ENCODE measurements at places on chromosomes 4 and X.

DNA sequence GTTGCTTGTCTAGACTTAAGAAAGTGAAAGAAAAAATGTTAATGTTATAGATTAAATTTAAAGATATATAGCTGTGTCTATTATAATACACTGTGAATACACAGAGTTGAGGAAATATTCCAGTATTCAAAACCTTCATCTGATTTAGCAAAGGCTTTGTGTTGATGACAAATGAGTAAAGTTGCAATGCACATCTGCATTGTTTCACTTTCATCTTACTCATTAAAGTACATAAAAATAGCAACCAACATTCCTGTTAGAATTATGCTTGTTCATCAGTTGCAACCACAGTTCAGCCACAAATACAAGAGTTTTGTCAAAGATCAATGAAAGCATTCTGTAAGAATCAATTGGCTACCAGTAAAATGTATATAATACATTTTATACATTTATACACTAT is 346.4 kb upstream of the SLC7A11 start:
- DNase-seq, result no peak

DNA sequence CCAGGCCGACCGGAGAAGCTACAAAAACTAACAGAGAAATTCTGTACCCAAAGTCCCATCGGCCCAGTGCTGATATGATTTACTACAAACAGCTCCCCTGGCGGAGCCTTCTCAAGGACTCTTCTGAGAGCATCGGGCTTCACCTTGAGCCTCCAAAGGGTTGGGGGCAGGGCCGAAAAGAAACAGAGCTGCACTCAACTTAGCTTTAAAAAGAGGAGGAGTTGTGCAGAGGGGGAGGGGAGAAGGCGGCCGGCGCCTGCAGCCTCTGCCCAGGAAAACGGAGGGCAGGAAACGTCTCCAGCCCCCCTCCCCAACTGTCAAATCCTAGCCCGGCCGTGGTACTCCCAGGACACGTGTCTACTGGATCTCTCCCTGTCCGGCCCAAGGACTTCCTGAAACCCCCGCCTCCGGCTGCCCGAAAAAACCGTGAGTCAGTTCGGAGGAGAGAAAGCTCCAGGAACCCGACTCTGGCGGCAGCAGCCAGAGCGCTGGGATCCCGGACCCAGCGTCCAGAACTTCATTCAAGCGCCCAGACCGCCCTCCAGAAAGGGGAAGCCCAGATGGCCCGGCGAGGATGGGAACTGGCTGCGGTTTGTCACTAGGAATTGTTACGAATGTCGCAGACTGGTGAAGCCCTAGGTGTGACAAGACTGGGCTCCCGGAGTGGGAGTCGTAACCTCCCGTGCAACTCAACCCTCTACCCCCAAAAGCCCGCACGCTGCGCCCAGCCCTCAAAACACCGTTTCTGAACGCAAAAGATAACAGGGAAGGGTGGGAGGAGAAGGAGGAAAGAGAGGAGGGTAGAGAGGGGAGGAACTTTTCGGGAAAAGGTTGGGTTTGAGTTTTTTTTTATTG is 973 bp downstream of the ADAMTS3 start:
- peak; percentile 96 for DNase-seq

DNA sequence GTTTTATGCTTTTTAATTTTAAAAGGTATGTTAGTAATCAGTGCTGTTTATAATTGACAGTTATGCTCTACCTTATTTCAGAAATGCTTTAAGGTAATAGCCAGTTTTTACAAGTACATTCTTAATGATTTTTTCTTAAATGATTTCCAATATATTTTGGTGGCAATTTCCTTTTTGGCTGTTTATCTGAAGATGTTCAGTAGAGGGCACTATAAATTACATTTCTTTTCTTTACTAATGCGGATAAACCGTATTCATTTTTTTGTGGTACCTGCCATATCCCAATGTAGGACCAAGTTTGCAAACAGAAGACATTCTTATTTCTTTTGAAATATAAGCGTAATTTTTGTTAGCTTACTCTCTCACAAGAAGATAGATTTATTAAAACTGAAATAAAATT is 65.4 kb downstream of the CCKAR start:
- no peak for DNase-seq

DNA sequence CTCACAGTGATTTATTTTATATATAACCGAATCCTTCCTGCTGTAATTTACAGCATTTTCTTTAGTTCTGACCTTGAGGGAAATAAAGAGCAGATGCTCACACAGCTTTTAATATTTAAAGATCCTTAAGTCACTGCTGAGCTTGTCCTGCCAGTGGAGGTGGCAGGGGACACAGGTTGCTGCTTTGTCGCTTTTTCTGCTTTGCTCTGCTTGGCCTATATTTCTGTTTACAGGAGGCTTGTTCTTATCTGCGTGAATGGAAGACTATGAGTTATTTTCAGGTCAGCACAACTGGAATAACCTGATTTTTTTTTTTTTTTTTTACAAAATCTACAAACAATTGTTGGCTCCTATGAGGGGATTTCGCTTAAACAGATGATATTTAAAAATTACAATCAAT is 2.3 kb downstream of the TXK start:
- DNase-seq, result peak; percentile 1

DNA sequence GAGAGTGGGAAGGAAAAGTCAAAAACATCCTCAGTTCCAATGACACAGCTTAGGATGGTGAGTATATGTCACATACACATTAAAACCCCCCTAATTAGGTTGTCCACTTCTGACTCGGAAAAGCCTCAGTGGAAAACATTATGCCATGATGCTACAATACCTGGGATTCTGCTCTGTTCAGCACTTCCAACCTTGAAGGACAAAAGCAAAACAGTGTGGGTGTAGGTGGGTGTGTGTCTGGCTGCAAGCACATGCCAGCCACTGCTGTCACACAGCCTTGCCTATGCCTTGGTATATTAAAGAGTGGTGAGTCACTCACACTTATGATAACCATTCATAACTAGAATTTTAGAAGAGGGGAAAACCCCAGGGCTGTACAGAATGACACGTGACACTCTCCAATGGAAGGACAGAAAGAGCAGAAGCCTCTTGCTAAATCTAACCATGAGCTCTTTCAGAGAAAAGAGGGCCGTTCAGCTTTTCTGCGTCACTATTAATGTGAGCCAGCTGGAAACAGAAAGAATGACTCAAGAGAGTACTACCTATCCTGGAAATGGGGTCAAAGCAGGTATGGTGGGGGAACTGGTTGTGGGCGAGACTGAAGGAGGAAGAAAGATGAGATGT is 159.6 kb downstream of the TET2 start:
- peak; percentile 34 for DNase-seq

- no peak for DNase-seq
Measured at GRCh38 chr4:42497142-42497910, 100.0 kb downstream of the SHISA3 start.

GRCh38 chrX:48720577-48721250 is 24.2 kb downstream of the SUV39H1 start:
- no peak for DNase-seq

- peak; percentile 78 for DNase-seq
Measured at GRCh38 chrX:12771445-12772069, 19.7 kb upstream of the PRPS2 start.

DNA sequence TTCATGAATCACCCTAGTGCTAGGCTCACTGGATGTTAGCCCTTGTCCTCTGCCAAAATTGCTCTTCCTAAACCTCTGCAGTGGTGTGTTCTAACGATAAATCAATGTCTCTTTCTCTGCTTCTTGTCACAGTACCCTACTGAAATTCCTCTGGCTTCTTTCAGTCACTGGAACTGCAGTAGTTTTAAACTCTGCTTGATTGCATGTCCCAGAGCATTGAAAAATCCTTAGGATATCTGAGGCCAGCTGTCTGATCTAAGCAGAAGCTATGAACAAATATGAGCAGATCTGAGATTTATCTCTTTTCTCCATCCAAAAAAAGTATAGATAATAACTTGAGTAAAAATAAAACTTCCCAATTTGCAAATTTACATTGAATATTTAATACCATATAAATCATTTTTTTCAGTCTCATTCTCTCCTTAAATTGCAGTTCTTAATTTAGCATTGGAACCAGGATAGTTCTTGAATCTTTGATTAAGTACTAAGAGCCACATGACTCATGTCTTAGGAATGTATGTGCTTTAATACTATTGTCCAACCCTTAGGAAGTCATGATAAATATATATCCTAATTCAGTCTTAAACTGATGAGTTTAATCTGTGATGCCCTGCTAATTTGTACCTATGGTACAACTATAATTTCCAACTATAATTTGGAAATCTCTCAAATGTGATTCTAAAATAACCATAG is 169.7 kb downstream of the PDHA2 start:
- DNase-seq, result peak; percentile 59

DNA sequence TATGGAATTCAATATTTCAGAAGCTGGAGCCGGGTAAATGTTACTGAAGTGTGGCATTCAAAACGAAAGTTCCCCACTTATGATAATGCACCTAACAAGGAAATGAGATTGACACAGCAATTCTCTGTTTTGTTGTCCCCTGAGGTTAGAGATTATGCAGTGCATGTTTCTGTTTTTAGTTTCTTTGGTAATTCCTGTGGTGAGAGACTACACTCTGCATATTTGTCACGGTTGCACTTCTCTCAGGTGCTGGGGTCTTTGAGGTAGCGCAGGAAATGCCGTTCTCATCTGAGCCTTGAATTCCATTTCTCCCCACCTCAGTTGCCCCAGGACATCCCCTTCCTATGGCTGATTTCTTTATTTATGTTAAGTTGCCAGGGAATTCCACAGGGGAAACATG is 15.3 kb upstream of the BEND4 start:
- no peak for DNase-seq

- DNase-seq, result no peak
Measured at GRCh38 chr4:151670843-151671242, 90.0 kb downstream of the GATB start.

DNA sequence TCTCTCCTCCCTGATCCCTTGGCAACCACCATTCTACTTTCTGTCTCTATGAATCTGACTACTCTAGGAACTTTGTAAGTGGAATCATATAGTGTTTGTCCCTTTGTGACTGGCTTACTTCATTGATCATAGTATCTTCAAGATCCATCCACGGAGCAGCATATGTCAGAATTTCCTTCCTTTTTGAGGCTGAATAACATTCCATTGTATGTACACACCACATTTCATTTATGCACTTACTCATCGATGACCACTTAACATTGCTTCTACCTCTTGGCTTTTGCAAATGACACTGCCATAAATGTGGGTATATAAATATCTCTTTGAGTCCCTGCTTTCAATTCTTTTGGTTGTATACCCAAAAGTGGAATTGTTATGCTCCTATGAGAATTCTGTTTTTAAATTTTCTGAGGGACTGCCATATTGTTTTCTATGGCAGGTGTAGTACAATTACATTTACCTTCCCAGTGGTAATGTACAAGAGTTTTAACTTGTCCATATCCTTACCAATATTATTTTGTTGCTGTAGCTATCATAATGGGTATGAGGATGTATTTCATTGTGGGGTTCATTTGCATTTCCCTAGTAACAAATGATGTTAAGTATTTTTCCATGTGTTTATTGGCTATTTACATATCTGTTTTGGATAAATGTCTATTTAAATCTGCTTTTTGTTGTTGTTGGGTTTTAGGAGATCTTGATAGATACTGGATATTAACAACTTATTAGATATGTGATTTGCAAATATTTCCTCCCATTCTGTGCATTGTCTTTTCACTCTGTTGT is 466.1 kb downstream of the C4orf33 start:
- DNase-seq, result peak; percentile 26

DNA sequence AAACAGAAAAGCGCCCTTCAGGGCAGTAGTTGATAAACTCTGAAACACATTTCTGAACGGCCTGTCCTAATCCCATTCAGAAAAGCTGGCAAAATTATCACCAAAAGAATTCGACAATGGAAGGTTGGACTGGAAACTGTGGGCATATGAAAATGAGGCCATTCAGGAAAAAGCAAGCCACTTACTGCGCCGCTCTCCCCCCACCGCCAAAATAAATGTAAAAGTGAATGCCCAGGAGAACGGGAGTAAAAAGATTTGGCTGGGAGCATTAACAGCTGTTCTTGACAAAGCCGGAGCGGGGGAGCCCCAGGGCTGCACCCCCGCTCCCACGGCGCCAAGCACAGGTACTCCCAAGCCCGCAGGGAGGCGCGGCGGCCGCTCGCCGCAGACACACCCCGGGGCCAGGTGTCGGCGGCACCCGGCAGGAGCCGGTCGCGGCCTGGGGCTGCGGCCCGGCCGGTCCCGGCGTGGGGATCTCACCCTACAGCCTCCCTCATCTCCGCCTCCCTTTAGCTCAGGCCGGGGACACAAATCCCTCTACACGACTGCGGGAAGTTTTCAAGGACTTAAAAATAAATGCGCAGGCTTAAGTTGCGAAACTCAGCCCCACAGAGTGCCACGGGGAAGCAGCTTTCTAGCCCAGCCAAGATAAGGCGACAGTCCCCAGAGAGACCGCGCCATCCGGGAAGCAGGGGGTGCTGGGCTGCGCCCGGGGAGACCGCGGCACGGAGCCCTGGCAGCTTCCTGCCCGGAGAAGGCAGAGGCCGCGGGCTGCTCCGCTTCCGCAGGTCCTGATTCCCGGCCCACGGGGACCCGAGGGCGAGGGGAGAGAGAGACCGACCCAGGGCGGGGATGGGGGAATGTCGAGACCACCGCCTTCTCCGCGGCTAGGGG is 593 bp downstream of the SH3RF1 start:
- peak; percentile 48 for DNase-seq

DNA sequence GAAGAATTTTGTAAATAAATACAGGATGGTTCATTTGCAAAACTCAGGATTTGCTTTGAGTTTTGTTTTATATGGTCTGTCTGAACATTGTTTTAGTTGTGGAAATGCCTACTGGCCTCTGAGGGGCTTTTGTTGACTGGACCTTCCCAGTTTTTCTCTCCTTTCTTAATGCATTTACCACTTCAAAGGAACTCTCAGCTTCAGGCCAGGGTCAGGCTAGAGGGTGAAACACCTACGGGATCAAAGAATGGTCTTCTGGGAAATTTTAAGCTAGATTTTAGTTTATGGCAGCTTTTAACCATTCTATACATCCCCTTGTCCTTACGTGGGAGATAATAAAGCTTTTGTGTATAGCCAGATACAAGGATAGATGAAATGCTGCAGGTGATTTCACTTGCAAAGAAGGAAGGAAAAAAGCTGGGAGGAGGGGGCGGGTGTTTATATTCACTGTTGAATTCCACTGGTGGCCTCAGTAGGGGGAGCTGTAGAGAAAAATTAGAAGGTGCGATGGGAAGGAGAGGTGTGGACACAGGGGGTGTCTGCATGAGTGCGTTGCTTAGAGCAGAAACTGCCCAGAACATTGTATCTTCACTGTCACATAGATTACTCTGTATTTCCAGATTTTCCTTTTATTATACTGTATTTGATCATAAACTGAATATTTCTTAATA is 151.8 kb downstream of the TSPAN5 start:
- DNase-seq, result no peak

GRCh38 chr4:111937368-111937767 is 207.9 kb upstream of the FAM241A start:
- DNase-seq, result peak; percentile 43

Data from PC-3 (cell line).